ENCODE measurements at places on chromosomes 12 and 14.

DNA sequence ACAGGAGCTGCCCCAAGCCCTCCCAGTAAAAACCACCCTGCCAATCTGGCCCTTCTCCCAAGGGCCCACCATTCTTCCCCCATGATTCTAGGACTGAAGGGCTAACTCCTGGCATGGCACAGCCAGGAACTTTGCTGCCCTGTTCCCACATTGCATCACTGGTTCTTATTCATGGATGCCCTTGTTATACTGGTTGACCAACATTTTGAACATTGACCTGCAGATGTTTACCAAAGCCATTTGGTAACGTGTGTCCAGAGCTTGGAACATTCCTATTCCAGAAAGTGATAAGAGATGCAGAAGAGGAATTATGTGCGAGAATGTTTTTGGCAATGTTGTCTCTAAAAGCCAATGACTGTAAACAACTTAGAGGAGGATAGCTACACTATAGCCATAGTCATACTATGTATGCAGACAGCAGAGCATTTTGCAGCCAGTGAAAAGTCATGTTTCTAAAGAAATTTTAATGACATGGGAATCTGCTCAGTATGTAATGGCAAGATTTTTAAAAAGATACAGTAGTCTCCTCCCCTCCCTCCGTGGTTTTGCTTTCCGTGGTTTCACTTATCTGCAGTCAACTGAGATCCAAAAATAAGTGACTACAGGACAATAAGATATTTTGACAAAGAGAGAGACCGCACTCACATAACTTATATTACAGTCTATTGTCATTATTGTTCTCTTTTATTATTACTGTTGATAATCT is 108.8 kb downstream of the DAAM1 start:
- DNase-seq: no peak

DNA sequence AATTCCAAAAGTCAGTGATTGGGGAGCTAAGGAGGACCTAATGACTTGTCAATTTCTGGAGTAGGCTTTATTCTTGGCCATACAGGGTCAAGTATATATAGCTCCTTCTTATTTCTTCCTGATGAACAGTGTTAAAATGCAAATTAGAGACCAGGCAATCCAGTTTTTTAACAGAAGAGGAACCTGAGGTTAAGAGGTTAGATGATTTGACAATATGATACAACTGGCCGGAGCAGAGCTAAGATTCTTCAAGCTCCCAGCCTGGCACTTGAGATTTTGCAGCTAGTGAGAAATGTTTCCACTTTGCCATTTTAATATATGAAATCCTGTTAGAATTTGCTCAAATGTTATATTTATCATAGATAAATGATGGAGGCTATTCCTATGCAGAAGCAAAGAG is 204.0 kb downstream of the SSPN start:
- DNase-seq: no peak

GRCh38 chr14:21866479-21866878 is 192.9 kb upstream of the OR4E1 start:
- DNase-seq: no peak

DNA sequence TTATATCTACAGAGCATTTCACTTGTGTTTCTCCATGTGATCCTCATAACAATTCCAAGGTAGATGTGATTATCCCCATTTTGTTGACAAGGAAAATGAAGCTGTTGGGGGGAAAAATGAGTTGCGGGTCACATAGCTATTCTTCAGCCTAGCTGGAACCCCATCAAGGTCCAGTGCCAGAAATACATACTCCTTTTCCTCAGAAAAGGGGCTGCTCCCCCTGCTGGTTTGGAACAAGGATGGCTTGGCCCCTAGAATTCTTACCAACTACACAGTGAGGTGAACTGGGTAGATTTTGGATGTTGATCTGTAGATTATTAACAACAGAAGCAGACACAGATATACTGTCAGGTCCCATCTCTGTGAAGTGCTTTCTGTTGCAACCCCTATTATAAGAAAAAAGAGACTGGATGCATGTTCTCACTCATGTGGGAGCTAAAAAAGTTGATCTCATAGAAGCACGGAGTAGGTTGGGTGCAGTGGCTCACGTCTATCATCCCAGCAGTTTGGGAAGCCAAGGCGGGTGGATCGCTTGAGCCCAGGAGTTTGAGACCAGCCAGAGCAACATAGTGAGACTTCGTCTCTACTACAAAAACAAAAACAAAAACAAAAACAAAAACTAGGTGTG is 8.9 kb downstream of the IKZF4 start:
- DNase-seq: peak; percentile 49

DNA sequence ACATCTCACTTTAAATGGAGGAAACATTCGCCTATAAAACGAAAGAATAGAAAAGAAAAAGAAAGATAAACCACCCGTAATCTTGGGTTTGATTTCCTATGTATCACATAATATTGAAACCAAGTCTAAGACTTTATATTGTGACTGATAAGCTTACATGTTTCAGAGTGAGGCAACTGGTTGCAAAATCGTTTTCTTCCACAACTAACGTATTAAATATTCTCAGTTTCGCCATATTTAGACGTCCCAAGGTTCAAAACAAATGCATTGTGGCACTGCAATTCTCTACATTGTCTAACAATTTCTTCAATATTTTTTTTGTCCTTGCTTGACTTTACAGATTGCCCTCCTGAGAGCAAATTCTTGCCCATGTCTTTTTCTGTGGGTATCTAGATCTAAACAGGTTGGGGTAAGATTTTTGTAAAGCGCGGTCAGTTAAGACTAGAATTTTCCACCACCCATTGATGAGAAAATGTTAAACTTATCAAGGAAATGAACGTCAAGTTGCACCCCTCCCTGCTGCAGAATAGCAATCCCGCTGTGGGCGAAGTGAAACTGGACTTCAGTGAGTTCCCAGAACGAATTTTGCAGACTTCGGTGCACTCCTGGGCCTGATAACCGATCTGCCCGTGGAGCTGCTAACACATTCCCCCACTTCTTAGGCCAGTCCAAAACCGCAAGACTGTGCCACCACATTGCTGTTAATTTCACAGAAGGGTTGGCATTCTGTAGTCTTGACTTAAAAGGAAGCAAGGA is 2.7 kb downstream of the TBX3 start:
- DNase-seq: no peak

GRCh38 chr12:14577344-14577743 is 9.7 kb upstream of the PLBD1 start:
- no peak for DNase-seq

GRCh38 chr14:35932659-35933159 is 106.6 kb downstream of the BRMS1L start:
- no peak for DNase-seq

- DNase-seq: no peak
These were observed 624.1 kb upstream of the FOXG1 start for GRCh38 chr14:28142400-28143015.

GRCh38 chr12:49740930-49741881 is at the start of gene TMBIM6:
TMBIM6 (plus strand) TSS chr12:49741557; CDS start chr12:49752494, 10,937 bp downstream.
- peak; percentile 98 for DNase-seq
